HFFc6 (cell line): ENCODE measurements at places on chromosomes 12 and 14.

GRCh38 chr12:52241205-52241842 lies 8.3 kb downstream of the KRT7 start:
- no peak overlapping the region for H3K4me3 ChIP-seq
- no peaks in the 10 kb centered on the region for H3K27me3 ChIP-seq
- H3K27ac ChIP-seq: no peak overlapping the region
- peaks cover 55% of the 10 kb centered on the region for H3K4me1 ChIP-seq
- DNase-seq: no peak
- no peaks in the 10 kb centered on the region for H3K36me3 ChIP-seq

DNA sequence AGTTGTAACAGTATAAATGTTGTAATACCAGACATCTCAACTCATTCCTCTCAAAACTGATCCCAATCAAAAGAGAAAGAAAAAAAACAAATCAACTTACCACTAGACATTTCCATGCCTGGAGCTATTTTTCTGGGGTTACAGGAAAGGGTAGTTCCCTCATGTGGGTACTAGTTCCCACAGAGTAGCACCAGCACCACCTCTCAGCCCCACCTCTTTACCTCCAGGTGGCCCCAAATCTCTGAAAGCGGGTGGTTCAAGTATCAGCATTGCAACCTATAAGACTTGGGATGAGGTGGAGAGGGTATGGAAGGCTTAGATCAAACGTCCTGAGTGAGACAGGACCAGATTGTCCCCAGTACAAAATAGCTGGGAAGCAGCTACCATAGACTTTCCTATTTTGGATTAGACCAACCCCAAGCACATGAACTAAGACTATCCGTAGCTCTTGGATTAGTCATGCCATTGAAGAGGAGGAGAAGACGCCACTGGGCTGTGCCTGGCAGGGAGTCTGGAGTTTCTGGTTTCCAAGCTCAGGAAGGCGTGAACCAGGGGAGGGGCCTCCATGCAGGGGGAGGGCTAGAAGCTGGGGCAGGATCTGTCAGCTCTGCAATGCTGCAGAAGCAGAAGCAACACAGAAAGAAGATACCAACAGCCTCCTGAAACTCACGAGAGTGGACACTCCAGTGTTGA lies at the start of gene SLC39A2:
Gene SLC39A2, plus strand, starts transcription at position 620 of the 693 bp plus-strand sequence. CDS start 154 bp downstream, outside the sequence.
- H3K4me3 ChIP-seq: no peak within 1 kb of the TSS
- peaks cover 21% of the 10 kb centered on the region for H3K4me1 ChIP-seq
- peaks cover 21% of the 10 kb centered on the region for H3K36me3 ChIP-seq

GRCh38 chr12:52910248-52910883 lies 5.5 kb upstream of the KRT8 start:
- no peak overlapping the region for H3K27ac ChIP-seq
- H3K4me1 ChIP-seq: peaks cover 14% of the 10 kb centered on the region
- no peaks in the 10 kb centered on the region for H3K36me3 ChIP-seq

DNA sequence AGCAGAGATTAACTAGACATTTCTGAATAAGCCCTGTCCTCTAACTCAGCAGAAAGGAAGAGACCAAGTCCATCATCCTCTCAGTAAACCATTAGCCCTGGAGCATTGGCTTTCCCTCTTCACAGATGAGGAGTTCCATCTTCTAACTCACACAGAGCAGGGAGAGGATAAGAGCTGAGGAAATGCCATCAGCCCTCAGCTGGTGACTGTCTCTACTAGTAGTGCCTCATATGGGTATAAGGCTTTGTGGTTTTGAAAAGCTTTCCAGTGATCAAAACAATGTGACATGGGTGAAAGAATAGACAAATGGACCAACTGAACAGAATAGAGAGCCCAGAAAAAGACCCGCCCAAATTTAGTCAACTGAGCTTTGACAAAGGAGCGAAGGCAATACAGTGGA lies 197.2 kb upstream of the NUDT4 start:
- H3K27ac ChIP-seq: no peak overlapping the region
- no peaks in the 10 kb centered on the region for H3K36me3 ChIP-seq
- H3K27me3 ChIP-seq: no peaks in the 10 kb centered on the region; the same call in 1 of the 2 replicates
- DNase-seq: no peak
- peaks cover 65% of the 10 kb centered on the region for H3K4me1 ChIP-seq

- no peaks in the 10 kb centered on the region for H3K36me3 ChIP-seq
- no peaks in the 10 kb centered on the region for H3K27me3 ChIP-seq
- no peaks in the 10 kb centered on the region for H3K4me1 ChIP-seq
- H3K4me3 ChIP-seq: no peak overlapping the region
Measured at GRCh38 chr14:56216626-56217379, 98.6 kb downstream of the PELI2 start.

DNA sequence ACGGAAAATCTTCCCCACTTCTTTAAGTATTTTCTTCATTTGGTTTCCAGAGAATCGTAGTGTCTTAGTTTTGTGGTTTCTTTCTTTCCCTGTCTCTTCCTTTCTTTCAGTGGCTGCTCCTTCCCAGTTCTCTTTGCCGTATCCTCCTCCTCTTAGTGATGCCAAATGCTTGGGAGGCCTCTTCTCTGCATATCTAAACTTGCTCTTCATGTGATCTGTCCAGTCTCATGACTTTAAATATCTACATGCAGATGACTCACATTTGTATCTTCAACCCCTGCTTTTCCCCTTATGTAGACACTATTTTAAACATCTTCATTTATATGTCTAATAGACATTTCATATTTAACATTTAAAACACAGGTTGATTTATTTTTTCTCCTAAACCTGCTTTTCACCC lies 149.2 kb downstream of the PTCSC3 start:
- no peaks in the 10 kb centered on the region for H3K4me1 ChIP-seq
- no peak overlapping the region for H3K27ac ChIP-seq
- peaks cover 3% of the 10 kb centered on the region; the same call in 1 of the 2 replicates for H3K27me3 ChIP-seq
- no peak overlapping the region for H3K4me3 ChIP-seq
- DNase-seq: no peak
- no peaks in the 10 kb centered on the region for H3K36me3 ChIP-seq

- no peak overlapping the region for H3K4me3 ChIP-seq
- no peak overlapping the region for H3K27ac ChIP-seq
- H3K27me3 ChIP-seq: peaks cover 11% of the 10 kb centered on the region
- H3K4me1 ChIP-seq: peaks cover 13% of the 10 kb centered on the region
- DNase-seq: no peak
Measured at GRCh38 chr12:22719745-22720144, 94.8 kb downstream of the ETNK1 start.

GRCh38 chr12:65946821-65947220 lies 122.5 kb downstream of the HMGA2 start:
- peaks cover 45% of the 10 kb centered on the region for H3K36me3 ChIP-seq
- H3K4me3 ChIP-seq: peak overlapping the region; percentile 72
- H3K4me1 ChIP-seq: peaks cover 100% of the 10 kb centered on the region
- no peak for DNase-seq

- H3K4me1 ChIP-seq: no peaks in the 10 kb centered on the region
- DNase-seq: no peak
- H3K36me3 ChIP-seq: no peaks in the 10 kb centered on the region
- no peak overlapping the region for H3K27ac ChIP-seq
- no peak overlapping the region for H3K4me3 ChIP-seq
Measured at GRCh38 chr12:8596561-8596960, 16.1 kb downstream of the AICDA start.

- peak; percentile 30 for DNase-seq
- H3K36me3 ChIP-seq: peaks cover 1% of the 10 kb centered on the region; the same call in 1 of the 2 replicates
- H3K4me1 ChIP-seq: peaks cover 17% of the 10 kb centered on the region
- no peaks in the 10 kb centered on the region for H3K27me3 ChIP-seq
Measured at GRCh38 chr12:11827091-11828061, 177.9 kb downstream of the ETV6 start.

DNA sequence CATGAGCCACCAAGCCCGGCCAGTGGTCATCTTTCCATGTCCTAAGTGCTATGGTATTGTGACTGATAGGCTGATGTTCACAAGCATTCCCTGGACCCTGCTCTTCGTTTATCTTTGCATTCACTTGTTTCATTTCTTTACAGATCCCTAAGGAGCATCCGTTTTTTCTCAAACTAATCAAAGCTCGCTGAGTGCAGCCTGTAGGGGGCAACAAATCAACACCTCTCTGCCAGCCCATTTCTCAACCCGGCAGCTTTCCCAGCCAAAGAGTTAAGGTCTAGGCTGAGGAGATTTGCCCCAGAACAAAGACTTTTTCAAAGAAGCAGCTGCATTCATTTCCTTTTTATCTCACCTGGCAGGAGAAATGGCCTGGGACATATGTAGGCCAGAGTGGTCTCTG lies 12.1 kb downstream of the SIRT4 start:
- peaks cover 16% of the 10 kb centered on the region for H3K4me1 ChIP-seq
- H3K36me3 ChIP-seq: no peaks in the 10 kb centered on the region
- no peak overlapping the region for H3K27ac ChIP-seq
- no peak overlapping the region for H3K4me3 ChIP-seq
- DNase-seq: no peak
- H3K27me3 ChIP-seq: peaks cover 4% of the 10 kb centered on the region

DNA sequence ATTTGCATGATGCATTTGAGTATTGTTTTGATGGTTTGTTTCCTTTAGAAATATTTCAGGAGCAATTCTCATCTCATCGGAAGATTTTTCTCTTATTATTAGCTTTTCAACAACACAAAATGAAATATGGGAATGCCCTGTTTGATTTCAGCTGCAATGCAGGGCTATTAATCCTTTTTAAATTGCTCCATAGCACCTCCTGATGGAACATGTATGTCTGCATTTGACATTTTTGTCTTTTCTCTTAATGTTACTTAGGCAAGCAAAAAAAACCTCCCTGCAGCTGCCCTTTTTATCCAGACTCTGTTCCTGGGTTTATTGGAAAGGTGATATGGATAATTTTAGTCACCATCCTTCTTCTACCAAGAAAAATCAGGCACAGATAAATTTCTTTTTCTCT lies 895.8 kb downstream of the RPS29 start:
- no peaks in the 10 kb centered on the region for H3K27me3 ChIP-seq
- no peaks in the 10 kb centered on the region for H3K36me3 ChIP-seq
- H3K27ac ChIP-seq: no peak overlapping the region

DNA sequence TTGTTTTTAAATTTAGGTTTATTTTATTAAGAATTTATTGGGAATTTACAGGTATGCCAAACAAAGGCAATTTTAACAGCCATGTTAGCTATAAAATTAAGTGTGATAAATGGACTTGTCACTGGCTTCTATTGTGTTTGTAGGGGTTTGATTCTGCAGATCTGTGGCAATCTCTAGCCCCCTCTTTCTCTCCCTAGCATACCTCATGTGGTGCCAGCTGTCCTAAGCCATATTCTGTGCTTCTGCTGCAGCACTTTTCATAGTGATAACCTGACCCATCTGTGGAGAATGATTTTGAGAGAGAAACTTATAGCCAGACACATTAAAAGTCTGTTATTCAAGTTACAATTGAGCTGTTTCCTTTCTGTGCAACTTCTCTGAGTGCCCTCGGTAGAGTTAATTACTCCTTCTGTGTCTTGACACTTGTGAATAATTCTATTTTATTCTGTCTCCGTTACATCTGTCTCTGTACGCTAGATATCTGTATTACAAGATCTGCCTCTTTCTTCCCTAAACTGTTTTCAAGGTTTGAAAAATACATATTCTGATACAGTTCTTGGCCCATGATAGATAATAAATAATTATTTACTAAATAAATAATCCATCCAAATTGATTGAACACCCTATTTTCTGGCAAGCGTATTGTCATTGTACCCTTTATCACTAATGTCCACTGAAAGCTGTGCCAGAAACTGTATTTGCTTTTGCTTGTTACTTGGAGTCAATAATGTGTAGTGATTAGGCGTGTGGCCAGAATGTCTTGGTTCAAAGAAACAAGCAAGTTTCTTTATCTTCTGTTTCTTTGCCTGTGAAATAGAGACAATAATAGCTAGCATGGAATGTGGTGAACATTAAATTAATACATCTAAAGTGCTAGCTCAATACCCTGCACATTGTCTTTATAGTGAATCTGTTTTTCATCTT lies 40.0 kb downstream of the FRS2 start:
- H3K36me3 ChIP-seq: 0 out of 2 replicates have a peak, but pooled peaks cover 4% of the 10 kb centered on the region
- H3K4me1 ChIP-seq: peaks cover 92% of the 10 kb centered on the region
- no peak overlapping the region; the same call in 1 of the 2 replicates for H3K27ac ChIP-seq
- peak overlapping the region; percentile 37; the same call in 1 of the 2 replicates for H3K4me3 ChIP-seq

DNA sequence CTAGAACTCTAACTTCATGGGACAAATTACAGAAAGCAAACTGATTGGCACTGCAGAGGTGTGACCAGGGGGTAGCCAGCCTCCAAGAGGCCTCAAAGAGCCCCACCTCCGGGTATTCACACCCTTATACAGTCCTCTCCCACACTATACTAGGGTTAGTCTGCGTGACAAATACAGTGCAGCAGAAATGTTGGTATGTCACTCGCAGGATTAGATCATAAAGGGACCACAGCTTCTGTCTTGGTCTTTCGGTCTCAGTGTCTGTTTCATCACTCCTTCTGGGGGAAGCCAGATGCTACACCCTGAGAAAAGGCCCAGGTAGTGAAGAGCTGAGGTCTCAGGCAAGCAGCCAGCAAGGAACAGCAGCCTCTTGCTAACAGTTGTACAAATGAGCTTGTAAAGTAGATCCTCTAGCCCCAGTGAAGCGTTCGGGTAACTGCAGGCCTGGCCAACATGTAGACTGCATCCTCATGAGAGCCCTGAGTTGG lies 68.9 kb upstream of the SAV1 start:
- no peak overlapping the region for H3K4me3 ChIP-seq
- H3K27me3 ChIP-seq: no peaks in the 10 kb centered on the region
- peaks cover 19% of the 10 kb centered on the region for H3K36me3 ChIP-seq
- no peak overlapping the region for H3K27ac ChIP-seq
- peaks cover 13% of the 10 kb centered on the region for H3K4me1 ChIP-seq

DNA sequence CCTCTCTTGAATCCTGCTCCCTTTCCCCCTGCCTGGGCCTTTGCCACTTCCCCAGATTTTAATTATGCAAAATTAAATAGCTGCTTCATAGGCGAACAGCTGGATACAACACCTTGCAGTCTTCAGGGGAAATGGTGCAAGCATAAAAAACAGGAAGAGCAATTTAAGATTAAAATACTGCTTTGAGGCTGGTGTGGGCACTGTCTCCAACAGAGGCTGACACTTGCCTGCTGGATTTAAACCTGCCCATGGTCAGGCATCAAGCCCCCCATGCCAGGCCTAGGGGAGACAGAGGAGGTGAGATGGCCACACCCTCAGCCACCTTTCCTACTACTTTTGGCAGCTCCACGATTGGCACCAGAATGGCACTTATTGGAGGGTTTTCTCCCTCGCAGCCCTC lies 110.1 kb upstream of the DIO3 start:
- H3K27ac ChIP-seq: no peak overlapping the region
- H3K36me3 ChIP-seq: no peaks in the 10 kb centered on the region
- peaks cover 27% of the 10 kb centered on the region for H3K27me3 ChIP-seq
- no peak for DNase-seq

GRCh38 chr12:12685305-12685704 lies 10.7 kb downstream of the GPR19 start:
- DNase-seq: no peak
- H3K27ac ChIP-seq: no peak overlapping the region
- peaks cover 13% of the 10 kb centered on the region for H3K27me3 ChIP-seq
- no peak overlapping the region for H3K4me3 ChIP-seq

DNA sequence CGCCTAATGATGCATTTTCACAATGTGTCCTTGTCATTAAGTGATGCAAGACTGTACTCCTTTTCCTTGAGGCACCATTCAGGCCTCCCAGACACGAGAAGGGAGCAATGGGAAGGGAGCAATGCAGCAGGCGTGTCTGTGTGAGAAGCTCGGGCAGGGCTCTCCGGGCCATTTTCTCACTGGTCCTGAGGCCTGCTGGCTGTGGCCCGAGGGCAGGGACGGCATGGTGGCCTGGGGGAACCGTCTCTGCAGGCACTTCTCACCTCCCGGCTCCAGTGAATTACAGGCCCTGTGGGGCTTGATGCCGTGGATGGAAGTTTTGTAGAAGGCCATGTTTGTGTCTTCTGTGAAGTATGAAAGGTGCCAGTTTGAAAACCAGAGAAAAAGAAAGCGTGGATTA lies 71.0 kb downstream of the ADGRD1 start:
- H3K27ac ChIP-seq: no peak overlapping the region
- no peaks in the 10 kb centered on the region for H3K4me1 ChIP-seq
- H3K36me3 ChIP-seq: no peaks in the 10 kb centered on the region
- H3K27me3 ChIP-seq: no peaks in the 10 kb centered on the region; the same call in 1 of the 2 replicates
- no peak for DNase-seq
- no peak overlapping the region for H3K4me3 ChIP-seq

- H3K4me3 ChIP-seq: peak overlapping the region; percentile 96
- peak overlapping the region; percentile 89 for H3K27ac ChIP-seq
- peaks cover 41% of the 10 kb centered on the region for H3K4me1 ChIP-seq
Measured at GRCh38 chr14:93331728-93332396, 974 bp downstream of the BTBD7 start.
